ENCODE measurements at places on chromosomes 3 and 15.

GRCh38 chr15:43977072-43977884, 150.5 kb downstream of the WDR76 start:
- no peak for DNase-seq

DNA sequence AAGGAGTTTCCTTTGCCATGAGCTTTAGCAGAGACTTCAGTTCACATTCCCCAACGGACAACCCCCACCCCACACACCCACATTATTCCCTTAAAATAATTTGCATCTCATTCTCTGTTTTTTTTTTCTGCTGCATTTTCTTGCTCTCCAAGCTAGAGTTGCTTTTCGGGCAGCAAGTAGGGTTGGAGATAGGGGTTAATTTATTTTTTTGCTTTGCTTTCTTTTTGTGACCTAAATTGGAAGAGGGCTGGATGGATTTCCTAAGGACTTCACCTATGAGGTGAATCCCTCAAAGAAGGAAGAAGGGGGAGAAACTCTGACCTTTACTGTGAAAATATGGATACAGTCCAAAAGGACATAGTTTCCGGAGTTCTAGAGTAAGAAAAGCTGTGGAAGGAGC, 6.6 kb downstream of the SOX2 start:
- DNase-seq = no peak

DNA sequence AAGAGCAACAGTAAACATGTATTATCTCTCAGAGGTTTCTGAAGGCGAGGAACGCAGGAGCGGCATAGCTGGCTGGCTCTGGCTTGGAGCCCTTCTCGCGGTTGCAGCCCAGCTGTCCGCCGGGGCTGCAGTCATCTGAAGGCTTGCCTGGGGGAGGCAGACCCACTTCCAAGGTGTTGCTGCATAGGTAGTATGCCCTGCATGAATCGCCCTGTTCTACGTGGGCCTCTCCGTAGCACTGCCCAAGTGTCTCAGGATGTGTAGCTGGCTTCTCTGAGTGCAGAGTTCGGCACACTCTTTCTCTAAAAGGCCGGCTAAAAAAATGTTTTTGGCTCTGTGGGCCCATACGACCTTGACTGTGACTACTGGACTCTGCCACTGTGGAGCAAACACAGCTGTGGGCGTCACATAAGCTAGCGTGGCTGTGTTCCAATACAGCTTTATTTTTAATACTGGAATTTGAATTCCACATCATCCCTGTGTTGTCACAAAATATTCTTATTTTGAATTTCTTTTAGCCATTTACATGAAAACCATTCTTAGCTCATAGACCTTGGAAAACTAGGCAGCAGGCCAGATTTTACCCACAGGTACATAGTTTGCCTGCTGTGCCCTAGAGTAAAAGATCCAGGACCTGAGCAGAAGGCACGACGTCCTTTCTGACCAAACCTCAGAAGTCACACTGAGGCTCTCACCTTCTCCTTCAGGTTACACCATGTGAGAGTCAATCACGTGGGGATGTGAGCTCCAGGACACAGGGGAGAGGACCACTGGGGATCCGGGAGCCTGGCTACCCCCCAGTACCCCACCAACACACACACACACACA, 55.9 kb downstream of the PGPEP1L start:
- no peak for DNase-seq

DNA sequence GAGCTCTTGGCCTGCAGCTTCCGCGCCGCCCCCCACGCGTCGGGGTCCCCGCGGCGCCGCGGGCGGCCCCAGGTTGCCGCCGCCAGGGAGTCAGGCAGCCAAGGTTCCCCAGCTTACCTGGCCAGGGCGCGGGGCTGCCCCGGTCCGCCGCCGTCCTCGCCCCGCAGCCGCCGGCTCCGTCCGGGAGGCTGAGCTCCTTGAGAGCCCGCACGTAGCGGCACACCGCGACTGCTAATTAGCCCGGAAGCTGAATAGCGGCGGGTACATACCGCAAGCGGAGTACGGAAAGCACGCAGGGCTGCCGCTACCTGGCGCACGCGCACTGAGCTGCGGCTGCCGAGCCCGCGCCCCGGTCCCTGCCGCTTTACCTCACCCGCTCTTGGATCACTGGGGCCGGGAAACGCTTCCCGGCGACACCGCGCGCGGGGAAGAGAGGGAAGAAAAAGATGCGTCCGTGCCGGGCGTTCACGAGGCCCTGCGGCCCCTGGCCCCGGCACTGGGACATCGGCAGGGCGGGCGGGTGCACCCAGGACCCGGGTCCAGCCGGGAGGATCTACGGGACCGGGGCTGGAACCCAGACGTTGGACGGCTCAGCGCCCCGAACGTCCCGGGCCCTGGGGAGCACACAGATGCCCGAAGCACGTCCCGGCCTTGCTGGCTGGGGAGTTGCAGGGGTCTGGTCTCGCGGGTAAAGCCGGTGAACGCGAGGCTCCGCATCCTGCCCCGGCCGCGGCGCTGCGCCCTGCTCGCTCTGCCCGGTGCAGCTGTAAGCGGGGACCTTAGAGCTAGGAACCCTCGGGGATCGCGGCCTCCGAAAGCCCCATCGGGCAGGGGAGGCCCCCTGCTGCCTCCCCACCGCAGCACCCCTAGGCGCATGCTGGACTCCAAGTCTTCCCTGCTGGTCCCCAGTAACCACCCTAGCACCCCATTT, at the start of gene GOLGA8B:
GOLGA8B (minus strand) TSS at position 253 of the 931 bp plus-strand sequence. CDS start 47,739 bp downstream, outside the sequence.
- DNase-seq = peak; percentile 66

DNA sequence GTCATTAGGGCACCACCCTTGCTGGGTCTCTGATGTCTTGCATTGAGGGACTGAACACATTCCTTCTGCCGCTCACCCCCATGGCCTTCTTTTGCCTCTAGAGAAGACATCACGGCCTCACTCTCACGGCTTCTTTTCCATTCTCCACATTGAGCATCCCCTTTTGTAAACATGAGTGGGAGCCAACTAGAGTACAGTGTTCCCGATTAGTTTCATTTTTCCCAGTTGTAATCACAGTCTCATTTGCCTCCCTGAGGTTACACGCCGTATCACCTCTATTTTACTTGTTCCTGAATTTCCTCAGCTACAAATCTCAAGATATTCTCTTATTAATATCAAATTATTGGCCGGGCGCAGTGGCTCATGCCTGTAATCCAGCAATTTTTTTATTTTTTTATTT, 17.5 kb downstream of the USP13 start:
- no peak for DNase-seq

DNA sequence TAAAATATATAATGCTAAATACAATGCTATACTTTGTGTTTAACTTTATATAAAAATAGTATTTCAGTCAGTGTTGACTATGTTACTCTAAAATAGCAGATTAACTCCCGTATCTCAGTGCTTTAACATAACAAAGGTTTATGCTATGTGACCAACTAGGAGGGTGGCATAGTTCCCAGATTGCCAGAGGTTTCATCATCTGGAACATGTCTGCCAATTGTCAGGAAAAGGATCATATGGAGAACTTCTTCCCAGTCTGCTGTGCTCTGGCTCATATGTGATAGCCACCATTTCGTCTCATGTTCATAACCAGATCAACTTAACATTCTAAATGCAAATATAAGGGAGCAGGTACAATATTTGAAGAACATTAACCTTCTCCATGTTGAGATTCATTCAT, 720.2 kb downstream of the MCTP2 start:
- no peak for DNase-seq

GRCh38 chr3:109973733-109974132, 636.4 kb upstream of the DPPA4 start:
- no peak for DNase-seq

DNA sequence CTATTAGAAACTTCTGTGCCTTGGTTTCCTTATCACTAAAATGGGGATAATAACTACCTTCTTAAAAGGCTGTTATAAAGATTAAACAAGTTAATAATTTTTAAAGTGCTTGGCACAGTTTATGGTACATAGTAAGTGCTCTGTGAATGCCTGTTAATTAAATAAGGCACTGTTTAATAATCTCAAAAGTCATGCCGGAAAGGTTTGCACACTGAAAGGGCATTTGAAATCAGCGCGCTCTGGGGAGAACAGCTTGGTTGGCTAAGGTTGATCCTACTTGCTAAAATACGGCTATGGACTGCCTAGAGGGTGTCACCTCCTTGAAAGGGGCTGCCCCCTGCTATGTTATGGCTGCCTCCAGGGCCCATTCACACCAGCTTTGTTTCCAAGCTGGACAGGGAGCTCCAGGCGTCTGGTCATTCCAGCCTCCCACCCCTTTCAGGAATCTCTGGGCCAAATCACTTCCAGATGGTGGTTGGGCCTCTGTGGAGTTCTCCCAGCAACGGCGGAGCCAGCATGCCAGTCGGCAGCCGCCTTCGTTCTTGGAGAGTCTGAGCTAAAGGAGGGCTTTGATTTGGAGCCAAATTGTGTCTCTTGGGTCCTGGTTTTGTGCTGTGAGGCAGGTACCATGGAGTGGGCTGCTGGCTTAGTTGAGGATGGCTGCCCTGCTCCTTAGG, 5.9 kb downstream of the FLNB start:
- no peak for DNase-seq

- DNase-seq = no peak
These were observed 88.8 kb upstream of the CHD2 start for GRCh38 chr15:92811148-92811913.

GRCh38 chr15:80484333-80484864, 80.2 kb downstream of the ARNT2 start:
- DNase-seq = no peak

DNA sequence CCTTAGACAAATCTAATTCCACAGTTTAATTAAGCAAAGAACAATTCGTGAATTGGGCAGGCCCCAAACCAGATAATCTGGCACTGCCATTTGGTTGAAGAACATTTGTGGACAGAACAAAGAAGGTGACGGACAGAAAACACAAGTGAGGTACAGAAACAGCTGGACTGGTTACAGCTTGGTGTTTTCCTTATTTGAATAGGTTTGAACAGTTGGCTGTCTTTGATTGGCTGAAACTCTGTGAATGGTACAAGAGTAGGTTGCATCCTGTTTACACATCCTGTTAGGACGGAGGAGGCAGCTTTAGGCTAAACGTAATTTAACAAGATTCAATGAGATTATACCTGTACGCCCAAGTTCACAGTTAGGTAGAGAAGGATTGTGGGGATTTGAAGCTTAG, 114.4 kb downstream of the LPP start:
- DNase-seq = no peak

DNA sequence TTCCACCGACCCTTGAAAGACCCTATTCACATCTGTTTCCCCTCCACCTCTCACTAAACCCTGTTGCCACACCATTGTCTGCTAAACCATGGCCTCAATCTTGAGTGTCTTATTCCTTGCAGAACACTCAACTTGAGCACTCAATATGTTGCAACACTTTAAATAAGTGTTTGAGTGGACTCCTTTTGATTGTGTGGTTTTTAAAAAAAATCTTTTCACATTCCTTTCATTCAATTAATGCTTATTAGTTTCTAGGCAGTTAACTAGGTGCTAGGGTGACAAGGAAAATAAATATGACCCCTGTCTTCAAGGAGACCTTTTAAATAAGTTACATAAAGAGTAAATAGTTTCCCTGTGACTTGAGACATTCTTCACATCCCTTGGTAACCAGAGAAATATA, 13.3 kb upstream of the HHLA2 start:
- no peak for DNase-seq

GRCh38 chr3:147406028-147406931, at the start of gene ZIC4:
Gene ZIC4 (minus strand): TSS chr3:147406543. CDS start chr3:147402797, 3,746 bp downstream.
- no peak for DNase-seq

All from stimulated activated CD8-positive, alpha-beta memory T cell treated with anti-CD3 and anti-CD28 coated beads, Interleukin-15, amount 100 ng/mL, for 4 hours (primary cell).